Sciatic nerve (tissue), 2 donors: ENCODE measurements at places on chromosomes 4 and X. TPM values are rescaled to one million over a fixed set of nuclear protein-coding genes. Genes with fewer than 3 reads are reported as not detected.

PAGE5 gene
- total RNA-seq = not detected

MAGEB2 gene
- not detected for total RNA-seq

INTS6L gene
- total RNA-seq = 11.8 TPM

SHROOM4 gene
- total RNA-seq = 11.4 TPM

KLF8 gene
- total RNA-seq = 20.1 TPM

RPGR gene
- 16.6 TPM for total RNA-seq

H2BW1 gene
- total RNA-seq = not detected

AFF2 gene
- total RNA-seq = 7.6 TPM

OPN1MW2 gene
- not detected for total RNA-seq

GPRIN3 gene
- total RNA-seq = 7.0 TPM

BDH2 gene
- total RNA-seq = 57.0 TPM

CNKSR2 gene
- 16.8 TPM for total RNA-seq

DDX53 gene
- total RNA-seq = not detected

GAGE13 gene
- not detected for total RNA-seq

CXCL5 gene
- total RNA-seq = 3.3 TPM

RNF113A gene
- total RNA-seq = 8.8 TPM

THAP9 gene
- total RNA-seq = 5.5 TPM

P2RY4 gene
- 1.0 TPM for total RNA-seq

POU4F2 gene
- total RNA-seq = not detected

CWH43 gene
- total RNA-seq = not detected

STAP1 gene
- total RNA-seq = 0.36 TPM

AADAT gene
- total RNA-seq = 13.5 TPM

ITIH6 gene
- not detected for total RNA-seq

SLC39A8 gene
- total RNA-seq = 17.6 TPM

CD99 gene
- total RNA-seq = 317 TPM

WAS gene
- 14.4 TPM for total RNA-seq

CXorf49 gene
- total RNA-seq = not detected

ENPEP gene
- total RNA-seq = 17.6 TPM

CSN1S1 gene
- not detected for total RNA-seq

GYPE gene
- 1.2 TPM for total RNA-seq

MUC7 gene
- not detected for total RNA-seq

ARMCX1 gene
- 40.9 TPM for total RNA-seq

EXOSC9 gene
- 24.1 TPM for total RNA-seq

FHDC1 gene
- 3.9 TPM for total RNA-seq

TEX28 gene
- total RNA-seq = not detected

FGFBP1 gene
- not detected for total RNA-seq

TREX2 gene
- 1.7 TPM for total RNA-seq

ARHGEF9 gene
- 33.0 TPM for total RNA-seq

MAP3K15 gene
- 0.13 TPM for total RNA-seq

ARHGAP24 gene
- total RNA-seq = 87.6 TPM

TKTL2 gene
- total RNA-seq = 0.18 TPM
